ENCODE measurements at places on chromosomes 7 and 10. TPM values are rescaled to one million over a fixed set of nuclear protein-coding genes. Genes with fewer than 3 reads are reported as not detected.

- DNase-seq: no peak
- peak overlapping the region; percentile 77 for H3K27ac ChIP-seq
- H3K36me3 ChIP-seq: no peaks in the 10 kb centered on the region
- H3K27me3 ChIP-seq: no peaks in the 10 kb centered on the region
- H3K4me3 ChIP-seq: no peak overlapping the region
These were observed 161.1 kb upstream of the RHEB start for GRCh38 chr7:151680810-151681209.

- no peak overlapping the region for H3K27ac ChIP-seq
- no peak for DNase-seq
- peaks cover 79% of the 10 kb centered on the region for H3K36me3 ChIP-seq
- H3K4me1 ChIP-seq: peaks cover 15% of the 10 kb centered on the region
- H3K27me3 ChIP-seq: no peaks in the 10 kb centered on the region
- no peak overlapping the region for H3K4me3 ChIP-seq
These were observed 4.6 kb downstream of the POLM start for GRCh38 chr7:44077681-44078091.

- H3K27ac ChIP-seq: no peak overlapping the region
- H3K4me1 ChIP-seq: no peaks in the 10 kb centered on the region
- no peaks in the 10 kb centered on the region for H3K36me3 ChIP-seq
- no peak overlapping the region for H3K4me3 ChIP-seq
- no peak for DNase-seq
These were observed 158.2 kb upstream of the PTPRZ1 start for GRCh38 chr7:121714559-121715303.

DNA sequence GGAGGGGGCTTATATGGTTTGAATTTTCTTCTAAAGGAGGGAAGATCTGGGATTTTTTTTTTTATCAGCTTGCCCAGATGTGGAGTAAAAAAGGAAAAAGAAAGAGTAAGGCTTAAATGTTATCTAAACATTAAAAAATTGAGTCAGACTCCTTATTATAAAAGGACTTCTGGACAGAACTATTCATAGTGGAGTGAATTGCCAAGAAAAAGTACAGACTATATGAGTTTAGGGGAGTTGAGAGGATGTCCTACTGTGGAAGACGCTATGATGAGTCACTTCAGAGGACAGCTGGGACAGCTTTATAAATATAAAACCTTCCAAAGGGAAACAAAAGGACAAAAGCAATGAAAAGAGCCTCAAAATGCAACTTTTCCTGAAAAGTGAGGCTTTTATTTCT, 73.0 kb downstream of the TFPI2 start:
- H3K4me1 ChIP-seq: no peaks in the 10 kb centered on the region
- no peak overlapping the region for H3K4me3 ChIP-seq
- H3K27ac ChIP-seq: no peak overlapping the region
- no peak for DNase-seq
- H3K36me3 ChIP-seq: no peaks in the 10 kb centered on the region

- H3K36me3 ChIP-seq: peaks cover 35% of the 10 kb centered on the region
- H3K4me3 ChIP-seq: no peak overlapping the region
- DNase-seq: no peak
- H3K27me3 ChIP-seq: no peaks in the 10 kb centered on the region
- no peak overlapping the region for H3K27ac ChIP-seq
These were observed 950 bp upstream of the GCC1 start for GRCh38 chr7:127586346-127586745.

DNA sequence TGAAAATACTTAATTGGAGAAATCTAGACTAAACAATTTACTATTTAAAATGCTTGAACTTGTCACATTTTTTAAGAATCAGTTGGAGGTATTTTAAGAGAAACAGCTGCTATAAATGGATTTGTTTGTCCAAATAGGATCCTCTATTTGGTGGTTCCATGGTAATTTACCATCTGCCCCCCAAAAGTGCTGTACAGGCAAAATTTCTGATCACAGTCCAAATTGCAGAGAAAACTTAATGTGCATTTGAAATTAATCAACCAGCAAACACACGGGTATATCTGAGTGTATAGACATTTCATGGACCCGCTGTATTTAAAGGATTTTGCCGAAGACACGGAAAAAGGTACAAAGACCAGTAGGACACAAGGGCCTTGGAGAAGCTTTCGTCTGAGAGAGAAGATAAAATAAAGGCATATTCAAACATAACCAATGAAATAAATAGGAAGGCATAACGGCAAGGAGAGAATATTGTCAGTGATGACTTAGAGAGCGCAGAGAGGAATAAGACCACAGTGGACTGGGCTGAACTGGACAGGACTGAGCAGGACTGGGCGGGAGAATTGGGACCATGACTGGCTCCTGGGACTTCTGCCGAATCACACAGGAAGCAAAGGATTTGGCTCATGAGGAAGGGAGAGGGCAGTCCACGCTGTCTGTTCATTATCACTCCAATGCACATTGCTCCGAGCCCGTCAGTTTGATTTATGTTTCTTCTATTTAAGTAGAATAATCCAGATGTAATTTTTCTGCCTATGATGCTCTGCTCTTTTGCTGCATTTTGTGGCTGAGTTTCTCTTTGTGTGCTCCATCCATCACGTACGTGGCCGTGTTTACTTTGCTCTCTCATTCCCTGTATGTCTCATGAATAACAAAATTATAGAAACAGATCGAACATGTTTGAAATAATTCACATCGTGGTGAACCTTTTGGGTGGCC, 112.8 kb downstream of the PRLHR start:
- no peak for DNase-seq
- H3K27ac ChIP-seq: no peak overlapping the region

DNA sequence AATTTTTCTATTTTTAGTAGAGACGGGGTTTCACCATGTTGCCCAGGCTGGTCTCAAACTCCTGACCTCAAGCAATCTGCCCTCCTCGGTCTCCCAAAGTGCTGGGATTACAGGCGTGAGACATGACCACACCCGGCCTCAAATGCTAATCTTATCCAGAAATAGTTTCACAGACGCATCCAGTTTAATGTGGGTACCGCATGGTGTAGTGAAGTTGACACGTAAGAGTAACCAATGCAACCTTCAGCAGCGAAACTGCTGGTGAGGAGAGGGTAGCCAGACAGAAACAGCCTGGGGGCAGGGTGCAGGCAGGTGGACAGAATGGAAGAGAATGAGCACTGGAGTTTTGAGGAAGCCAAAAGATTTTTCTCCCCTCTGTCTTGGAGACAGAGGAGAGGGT, 63.5 kb upstream of the FAM180A start:
- H3K4me1 ChIP-seq: no peaks in the 10 kb centered on the region
- no peak overlapping the region for H3K4me3 ChIP-seq
- no peak for DNase-seq
- H3K36me3 ChIP-seq: no peaks in the 10 kb centered on the region
- H3K27ac ChIP-seq: no peak overlapping the region

- H3K27me3 ChIP-seq: peaks cover 100% of the 10 kb centered on the region
- DNase-seq: no peak
- H3K27ac ChIP-seq: no peak overlapping the region
These were observed 5.1 kb upstream of the HOXA11 start for GRCh38 chr7:27189997-27190748.

DNA sequence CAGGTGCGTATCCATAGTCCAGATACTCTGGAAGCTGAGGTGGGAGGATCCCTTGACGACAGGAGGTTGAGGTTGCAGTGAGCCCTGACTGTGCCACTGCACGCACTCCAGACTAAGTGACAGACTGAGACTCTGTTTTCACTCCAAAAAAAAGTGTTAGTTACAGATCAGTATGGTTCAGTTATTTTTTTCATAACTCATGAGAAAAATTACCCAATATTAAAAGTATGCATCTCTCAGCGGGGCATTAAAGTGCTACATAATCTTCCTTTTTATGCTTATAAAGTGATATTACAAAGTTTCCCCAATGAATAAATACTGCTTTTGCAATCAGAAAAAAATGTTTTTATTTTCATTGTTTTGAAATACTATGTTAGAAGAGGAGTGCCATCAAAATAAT, 147.9 kb downstream of the ZNF438 start:
- no peak for DNase-seq
- no peaks in the 10 kb centered on the region for H3K4me1 ChIP-seq
- no peak overlapping the region for H3K27ac ChIP-seq
- H3K4me3 ChIP-seq: no peak overlapping the region
- no peaks in the 10 kb centered on the region for H3K36me3 ChIP-seq

DNA sequence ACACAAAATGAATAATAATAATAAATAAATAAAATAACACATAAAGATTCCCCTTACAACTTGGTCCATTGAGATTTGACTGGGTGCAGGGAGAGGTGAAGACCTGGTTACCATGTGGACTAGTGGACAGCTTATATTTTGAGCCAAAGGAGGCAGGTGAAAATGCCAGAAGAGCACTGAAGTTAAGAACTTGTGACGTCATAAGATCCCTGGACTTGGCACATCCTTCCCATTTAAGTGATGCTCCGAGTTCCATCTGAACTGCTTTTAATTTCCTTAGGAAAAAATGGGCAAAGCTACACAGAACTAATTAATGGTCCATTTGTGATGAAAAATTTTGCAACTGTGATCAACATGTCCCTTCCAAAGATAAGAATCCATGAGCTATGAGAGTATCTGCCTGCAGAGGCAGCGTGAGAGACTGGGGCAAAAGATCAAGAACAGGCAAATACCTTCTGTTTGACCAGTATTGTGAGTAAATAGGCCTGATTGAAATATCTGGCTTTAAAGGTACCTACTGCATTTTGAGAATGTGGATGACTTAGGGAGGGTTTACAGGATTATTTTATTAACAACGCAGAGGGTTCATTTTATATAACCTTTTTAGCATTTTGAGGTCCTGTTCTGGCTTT, 101.2 kb upstream of the POT1 start:
- H3K27ac ChIP-seq: no peak overlapping the region
- no peaks in the 10 kb centered on the region for H3K36me3 ChIP-seq
- no peaks in the 10 kb centered on the region for H3K4me1 ChIP-seq
- DNase-seq: no peak
- H3K4me3 ChIP-seq: no peak overlapping the region

DNA sequence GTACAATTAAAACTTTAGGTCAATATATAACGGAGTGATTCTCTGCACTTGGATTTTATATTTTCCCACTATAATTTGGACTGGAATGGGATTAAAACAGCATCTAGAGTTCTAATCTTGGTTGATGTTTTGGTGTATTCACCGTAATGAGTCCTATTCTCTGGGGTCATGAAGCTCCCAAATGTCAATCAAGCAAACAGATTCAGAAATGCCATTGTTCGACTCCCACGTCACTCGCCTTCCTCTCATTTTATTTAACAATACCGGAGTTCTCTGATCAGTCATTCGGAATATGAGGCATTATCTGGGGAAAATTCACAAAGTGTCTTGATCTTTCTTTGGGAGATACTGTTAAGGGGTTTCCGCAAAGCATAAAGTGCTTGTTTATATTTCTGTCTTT, 26.5 kb downstream of the SKIDA1 start:
- no peak for DNase-seq
- peaks cover 29% of the 10 kb centered on the region for H3K4me1 ChIP-seq

DNA sequence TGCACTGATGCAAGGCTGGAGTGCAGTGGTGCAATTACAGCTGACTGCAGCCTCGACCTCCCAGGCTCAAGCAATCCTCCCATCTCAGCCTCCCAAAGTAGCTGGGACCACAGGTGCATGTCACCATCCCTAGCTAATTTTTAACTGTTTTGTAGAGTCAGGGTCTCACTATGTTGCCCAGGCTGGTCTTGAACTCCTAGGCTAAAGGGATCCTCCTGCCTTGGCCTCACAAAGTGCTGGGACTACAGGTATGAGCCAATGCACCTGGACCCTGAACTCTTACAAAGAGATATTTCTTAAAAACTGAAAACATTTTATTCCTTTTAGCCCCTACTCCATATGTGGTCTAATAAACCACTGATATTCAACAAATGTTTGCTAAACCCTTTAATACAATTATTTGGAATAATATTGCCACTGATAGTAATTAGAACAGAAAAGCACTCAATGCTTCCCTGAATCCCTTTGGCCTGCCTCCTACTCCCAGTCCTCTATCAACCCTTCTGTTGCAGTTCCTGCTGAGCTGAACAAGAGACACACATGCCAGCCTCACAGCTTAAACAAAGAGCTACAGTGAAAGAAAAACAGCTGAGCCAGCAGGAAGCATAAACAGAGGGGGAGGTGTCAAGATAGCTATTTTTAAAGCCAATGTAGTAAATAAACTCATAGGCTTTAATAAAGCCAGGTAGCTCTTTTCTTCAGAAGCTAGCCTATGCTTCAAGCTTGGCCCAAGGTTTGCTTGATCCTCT, 7.0 kb upstream of the GNAI1 start:
- no peaks in the 10 kb centered on the region for H3K27me3 ChIP-seq
- no peak for DNase-seq
- H3K27ac ChIP-seq: no peak overlapping the region
- H3K4me3 ChIP-seq: no peak overlapping the region

DNA sequence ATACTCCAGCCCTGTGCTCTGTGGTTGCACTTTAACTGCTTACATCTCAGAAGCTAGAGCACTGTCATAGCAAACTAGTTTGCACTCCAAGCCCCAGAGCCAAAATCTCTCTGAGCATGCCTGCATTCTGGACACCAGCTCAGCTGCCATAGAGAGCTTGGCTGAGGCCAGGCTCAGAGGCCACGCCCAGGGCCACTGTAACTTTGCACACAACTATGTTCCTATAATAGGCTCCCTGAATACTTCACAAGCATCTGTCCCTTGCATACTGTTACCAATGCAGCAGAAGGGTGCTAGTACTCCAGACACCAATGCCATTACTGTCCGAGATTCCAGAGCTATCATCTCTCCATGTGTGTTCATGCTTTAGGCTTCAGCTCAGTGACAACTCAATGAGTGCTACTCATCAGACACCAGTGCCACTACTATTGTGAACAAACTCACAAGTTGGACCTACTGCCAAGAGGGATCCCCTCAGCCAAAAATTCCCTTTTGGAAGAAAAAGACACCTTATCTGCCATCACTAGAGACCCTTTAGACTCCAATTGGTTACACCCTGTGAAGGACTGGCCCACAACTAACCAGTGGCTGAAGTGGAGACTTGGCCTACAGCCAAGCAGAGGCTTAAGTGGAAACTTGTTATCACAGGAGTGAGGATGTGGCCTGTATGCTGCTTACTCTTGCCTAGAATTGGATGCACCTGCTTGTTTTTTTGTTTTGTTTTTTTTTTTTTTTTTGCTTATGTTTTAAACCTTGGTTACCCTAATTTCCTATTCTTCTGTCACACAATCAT, 211.6 kb upstream of the MAGI2 start:
- no peaks in the 10 kb centered on the region for H3K36me3 ChIP-seq
- no peaks in the 10 kb centered on the region for H3K4me1 ChIP-seq
- no peak for DNase-seq
- no peak overlapping the region for H3K27ac ChIP-seq
- H3K27me3 ChIP-seq: no peaks in the 10 kb centered on the region

The GRM3 gene
- total RNA-seq: not detected

The FGFBP3 gene
- 0.81 TPM for total RNA-seq

The STOX1 gene
- 0.46 TPM for total RNA-seq

The TRIM50 gene
- 0.20 TPM for total RNA-seq

The C10orf105 gene
- total RNA-seq: 0.52 TPM

The ACTR3C gene
- total RNA-seq: 20.1 TPM

The GBX1 gene
- not detected for total RNA-seq

The FAM237B gene
- not detected for total RNA-seq

The LBX1 gene
- total RNA-seq: not detected

The GPR15LG gene
- total RNA-seq: not detected

The DLD gene
- 65.6 TPM for total RNA-seq

The ALOX5 gene
- 128 TPM for total RNA-seq
